OCI-LY7 (cell line): ENCODE measurements at places on chromosomes 1 and 21.
A peak's percentile ranks its signal among the peaks of the same experiment; 100 is the strongest.

GRCh38 chr1:175277783-175278733 lies 85.5 kb upstream of the KIAA0040 start:
- DNase-seq = no peak

DNA sequence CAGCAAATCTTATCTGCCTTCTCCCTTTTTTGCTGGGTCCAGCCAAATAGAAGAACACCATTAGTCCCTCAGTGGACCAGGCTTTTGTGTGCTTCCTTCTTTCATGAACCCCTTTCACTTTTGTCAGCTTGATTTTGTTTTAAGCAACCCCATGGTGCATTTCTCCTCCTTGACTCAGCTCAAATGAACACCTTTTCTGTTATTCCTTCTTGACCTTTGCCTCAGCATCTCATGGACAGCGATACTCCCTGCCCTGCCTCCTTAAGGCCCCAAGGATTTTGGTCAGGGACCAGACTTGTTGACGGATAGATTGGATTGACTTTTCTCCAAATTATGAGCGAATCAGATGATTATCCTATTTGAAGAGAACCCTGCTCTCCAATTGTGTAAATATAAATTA lies 356.6 kb upstream of the USP24 start:
- DNase-seq = no peak

- no peak for DNase-seq
These were observed 157.7 kb downstream of the ROR1 start for GRCh38 chr1:63931468-63931867.

DNA sequence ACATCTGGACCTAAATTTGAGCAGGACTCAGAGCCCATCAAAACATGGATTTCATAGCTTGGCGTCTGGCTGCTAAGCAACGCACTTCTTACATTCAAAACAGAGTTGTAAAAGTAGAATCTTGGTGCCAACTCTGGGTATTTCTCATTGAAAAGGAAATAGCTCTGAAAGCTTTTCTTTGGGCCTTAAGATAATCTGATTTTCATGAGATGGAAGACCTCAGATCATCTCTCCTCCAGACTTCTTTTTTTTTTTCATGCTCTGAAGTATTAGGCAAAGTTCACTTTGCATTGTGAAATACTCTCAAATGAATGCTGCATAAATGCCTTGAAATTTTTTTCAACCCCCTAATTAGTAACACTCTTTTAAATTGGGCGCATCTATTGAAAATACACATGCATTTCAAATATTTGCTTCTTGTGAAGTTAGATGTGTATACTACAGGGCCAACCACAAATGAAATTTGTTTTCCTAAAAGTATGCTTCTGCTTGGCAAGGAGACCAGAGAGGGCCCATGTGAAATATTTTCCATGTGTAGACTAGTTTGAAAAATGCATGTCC lies 4.2 kb downstream of the ADAMTS5 start:
- no peak for DNase-seq

DNA sequence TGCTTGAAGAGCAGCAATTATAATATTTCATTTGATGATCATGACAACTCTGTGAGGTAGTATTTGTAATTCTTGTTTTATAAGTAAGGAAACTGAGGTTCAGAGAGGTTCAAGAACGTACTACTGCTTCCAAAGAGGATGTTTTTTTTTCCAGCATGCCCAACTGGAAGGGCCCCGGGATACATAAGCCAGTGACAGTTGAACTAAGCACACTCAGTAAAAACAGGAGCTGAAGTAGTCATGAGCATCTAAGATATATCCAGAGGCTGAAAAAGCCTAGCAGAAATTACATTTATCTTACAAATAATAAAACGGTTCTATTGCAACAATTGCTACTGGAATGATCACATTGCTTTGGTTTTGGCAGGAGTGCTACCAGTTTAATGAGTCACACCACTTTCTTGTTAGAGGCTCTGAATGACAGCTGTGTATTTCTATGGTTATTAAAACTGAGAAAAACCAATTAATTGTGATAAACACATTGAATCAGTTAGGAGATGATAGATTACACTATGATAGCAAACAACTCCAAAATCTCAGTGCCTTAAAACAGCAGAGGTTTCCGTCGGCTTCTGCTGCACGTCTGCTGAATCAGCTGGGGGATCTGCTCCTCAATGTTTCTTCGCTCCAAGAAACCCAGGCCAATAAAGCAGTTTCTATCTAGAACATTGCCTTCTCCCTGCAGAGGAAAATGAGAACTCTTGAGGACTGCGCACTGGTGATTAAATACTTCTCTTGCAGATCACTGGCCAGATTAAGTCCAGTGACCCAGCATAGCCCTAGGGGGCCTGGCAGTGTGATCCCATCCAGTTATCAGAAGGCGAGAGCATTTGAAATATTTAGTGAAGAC lies 522.7 kb downstream of the PLPP3 start:
- no peak for DNase-seq

DNA sequence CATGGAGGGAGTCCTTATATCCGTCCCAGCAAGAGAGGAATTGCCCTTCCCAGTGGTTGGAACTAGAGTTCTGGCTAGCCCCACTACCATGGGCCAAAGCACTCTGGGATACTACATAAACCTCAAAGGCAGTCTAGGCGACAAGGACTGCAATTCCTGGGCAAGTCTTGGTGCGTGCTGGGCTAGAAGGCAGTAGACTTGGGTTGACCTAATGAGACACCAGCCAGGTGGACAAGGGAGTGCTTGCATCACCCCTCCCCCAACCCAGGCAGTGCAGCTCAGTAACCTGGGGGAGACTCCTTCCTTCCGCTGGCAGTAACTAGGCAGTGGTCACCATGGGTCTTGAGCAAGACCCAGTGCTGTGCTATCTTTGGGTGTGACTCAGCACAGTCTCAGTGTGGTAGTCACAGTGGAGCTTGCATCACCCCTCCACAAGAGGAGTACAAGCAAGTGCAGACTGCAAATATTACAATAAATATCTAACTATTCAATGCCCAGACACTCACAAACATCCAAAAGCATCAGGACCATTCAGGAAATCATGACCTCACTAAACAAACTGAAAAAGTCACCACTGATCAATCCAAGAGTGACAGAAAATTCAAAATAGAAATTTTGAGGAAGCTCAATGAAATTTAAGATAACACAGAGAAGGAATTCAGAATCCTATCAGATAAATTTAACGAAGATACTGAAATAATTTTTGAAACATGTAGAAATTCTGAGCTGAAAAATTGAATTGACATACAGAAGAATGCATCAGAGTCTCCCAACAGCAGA lies 84.7 kb upstream of the LYPLAL1 start:
- DNase-seq = no peak

DNA sequence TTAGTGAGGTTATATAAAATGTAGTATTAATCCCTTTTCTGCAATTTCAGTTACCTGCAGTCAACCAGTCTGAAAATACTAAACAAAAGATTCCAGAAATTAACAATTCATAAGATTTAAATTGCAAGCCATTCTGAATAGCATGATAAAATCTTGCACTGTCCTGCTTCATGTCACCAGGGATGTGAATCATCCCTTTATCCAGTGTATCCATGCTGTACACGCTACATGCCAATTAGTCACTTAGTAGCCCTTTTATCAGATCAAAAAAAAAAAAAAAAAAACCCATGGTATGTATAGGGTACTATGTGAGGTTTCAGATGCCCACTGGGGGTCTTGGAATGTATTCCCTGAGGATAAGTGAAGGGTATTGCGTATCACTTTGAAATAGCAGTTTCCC lies 191.3 kb upstream of the HP1BP3 start:
- no peak for DNase-seq

- no peak for DNase-seq
These were observed 56.4 kb upstream of the HIVEP3 start for GRCh38 chr1:41975121-41975520.

GRCh38 chr1:3333903-3334302 lies 120.6 kb upstream of the ARHGEF16 start:
- no peak for DNase-seq

DNA sequence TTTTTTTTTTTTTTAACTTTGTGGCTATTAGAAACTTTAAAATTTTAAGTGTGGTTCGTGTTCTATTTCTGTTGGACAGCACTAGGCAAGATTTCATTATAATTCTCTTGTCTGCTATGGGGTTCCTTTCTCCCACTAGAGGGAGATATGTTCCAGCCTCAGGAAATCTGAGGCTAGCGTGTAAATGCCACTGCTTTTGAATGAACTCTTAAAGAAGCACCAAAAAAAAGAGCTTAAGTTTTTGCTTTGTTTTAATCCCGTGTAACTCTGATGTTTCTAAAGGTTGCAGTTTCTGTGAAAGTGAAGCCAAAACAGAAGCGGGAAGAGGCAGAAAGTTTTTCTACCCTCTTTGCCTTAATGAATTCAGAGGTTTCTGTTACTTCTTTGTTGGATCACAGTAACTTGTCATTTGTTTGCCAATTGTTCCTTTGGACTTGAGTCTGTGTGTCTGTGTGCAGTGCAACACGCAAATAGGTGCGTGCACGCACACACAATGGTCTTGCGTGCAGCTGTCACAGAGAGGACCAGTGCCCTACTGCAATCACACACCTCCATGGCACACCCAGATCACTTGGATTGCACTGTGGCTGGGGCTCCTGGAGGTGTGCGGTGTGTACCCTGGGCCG lies 32.3 kb downstream of the HHAT start:
- DNase-seq = peak; percentile 33

DNA sequence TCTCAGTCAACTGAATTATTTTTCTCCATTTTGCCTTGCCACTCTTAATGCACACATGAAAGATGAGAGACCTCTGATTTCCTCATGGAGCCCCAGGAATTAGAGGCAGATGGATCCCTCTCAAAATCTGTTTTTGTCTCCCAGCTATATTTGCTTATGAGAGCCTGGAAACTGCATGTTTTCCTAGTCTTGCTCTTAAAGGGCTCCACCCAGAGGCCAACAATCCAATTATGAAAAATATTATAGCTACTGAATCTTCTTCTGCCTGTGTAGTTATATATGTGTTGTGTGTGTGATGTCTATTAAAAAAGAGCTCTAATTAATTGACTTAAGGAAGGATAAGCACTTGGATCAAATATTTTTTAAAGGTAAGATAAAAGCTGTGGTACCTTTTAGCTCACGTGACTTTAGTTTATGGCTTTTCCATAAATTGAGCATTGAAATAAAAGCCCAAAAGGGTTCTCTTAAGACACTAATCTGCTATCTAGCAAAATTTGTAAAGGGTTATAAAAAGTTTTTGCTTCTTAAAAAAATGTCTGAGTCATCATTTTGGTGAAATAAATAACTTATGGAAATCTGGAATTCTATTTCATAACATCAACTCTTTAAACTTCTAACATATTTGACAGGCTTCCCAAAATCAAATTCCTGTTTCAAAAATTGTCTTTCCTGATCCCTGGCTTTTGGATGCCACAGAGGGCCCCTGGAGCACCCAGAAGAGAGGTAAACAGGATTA lies 31.2 kb upstream of the TSPEAR start:
- DNase-seq = peak; percentile 10

- no peak for DNase-seq
These were observed 61.0 kb downstream of the B3GALT5 start for GRCh38 chr21:39673736-39674135.

DNA sequence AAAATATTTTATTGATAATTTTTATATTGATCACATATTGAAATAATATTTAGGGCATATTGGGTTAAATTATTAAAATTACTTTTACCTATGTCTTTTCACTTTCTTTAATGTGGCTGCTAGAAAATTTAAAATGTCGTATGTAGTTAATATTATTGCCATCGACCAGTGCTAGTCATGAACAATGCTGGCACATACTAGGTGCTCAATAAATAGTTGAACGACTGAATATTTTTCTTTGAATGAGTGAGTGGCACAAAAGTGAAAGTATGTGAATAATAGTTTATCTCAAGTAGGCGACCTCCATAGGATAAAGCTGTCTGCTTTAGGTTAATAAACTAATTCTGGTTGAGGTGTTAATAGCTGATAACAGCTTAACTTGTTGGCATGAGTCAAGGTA lies 150.8 kb upstream of the FGGY start:
- DNase-seq = no peak

GRCh38 chr1:56028244-56028643 lies 551.1 kb downstream of the PLPP3 start:
- no peak for DNase-seq

DNA sequence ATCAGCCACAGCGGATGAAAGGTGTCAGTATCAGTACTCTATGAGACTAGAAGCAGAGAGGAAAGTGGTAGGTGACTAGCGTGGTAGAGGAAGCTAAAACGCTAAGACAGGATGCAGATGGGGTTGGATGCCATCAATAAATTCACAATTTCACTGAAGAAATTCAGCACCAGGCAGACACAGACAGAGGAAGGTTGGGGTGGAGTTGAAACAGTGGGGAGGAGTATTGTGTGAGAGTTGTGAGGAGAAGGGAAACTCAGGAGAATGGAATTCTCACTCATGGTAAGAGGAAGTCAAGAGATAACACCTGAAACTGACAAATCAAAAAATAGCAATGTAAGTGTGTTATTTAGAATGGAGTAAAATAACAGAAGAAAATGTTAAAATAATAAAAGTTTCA lies 208.5 kb upstream of the DAB1 start:
- DNase-seq = no peak

- DNase-seq = no peak
These were observed 95.5 kb downstream of the MIS18A start for GRCh38 chr21:32183396-32183795.

- DNase-seq = no peak
These were observed 464.5 kb upstream of the LRRC7 start for GRCh38 chr1:69103213-69103612.

- DNase-seq = no peak
These were observed 79.9 kb upstream of the LAMC2 start for GRCh38 chr1:183106166-183106565.

DNA sequence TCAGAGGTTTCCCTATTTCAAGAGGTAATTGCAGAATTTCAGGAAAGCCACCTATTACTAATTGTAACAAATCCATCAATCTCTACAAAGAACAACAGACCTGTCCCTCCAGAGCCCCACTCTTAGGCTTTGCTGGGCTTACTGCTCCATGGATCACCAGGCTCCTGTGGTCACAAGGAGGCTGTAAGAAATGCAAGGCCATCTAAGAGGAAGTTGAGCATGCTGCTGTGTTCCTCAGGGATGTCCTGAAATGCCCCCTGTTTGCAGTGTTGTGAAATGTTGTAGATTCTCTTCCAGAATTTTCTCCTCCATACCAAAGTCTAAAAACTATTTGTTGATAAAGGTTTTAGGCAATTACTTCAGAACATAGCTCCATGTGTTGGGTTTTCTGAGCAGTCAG lies 24.4 kb upstream of the DUSP23 start:
- DNase-seq = no peak

DNA sequence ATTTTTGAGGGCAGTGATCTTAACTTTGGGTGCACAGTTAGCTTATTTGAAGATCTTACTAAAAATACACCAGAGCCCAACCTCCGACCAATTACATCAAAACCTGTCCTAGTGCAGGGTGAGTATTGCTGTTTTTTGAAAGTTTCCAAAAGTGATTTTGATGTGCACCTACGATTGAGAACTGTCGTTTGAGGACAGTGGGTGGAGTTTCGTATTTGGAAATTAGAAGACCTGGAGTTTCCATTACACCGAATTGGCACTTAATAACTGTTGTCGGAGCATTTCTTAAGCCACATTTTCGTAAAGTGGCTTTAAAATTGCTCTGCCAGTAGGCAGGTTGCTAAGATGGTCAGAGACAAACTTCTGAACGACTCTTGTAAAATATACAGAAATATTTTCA lies 1.1 kb downstream of the SOD1 start:
- peak; percentile 24 for DNase-seq
